GM12878 (cell line): ENCODE measurements at places on chromosomes 16 and 17.

DNA sequence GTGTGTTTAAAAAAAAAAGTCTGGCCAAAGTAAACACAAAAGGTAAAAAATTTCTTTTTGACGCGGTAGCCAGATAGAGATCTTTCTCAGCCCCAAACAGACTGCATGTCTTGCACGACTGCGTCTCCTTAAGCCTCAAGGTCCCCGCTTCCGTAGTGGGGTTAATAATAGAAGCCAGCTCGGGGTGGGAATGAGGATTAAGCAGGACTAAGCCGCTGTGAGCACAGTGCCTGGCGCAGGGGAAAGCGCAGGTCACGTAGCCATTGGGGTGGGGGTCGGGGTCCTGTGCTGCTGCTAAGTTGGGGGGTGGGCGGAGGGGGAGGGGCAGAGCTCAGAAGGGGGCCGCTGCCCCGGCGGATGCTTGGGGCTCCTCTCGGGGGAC lies 521 bp downstream of the GGA2 start:
- no peak for DNase-seq

- no peak for DNase-seq
These were observed 112.7 kb downstream of the VPS53 start for GRCh38 chr17:601926-602303.

DNA sequence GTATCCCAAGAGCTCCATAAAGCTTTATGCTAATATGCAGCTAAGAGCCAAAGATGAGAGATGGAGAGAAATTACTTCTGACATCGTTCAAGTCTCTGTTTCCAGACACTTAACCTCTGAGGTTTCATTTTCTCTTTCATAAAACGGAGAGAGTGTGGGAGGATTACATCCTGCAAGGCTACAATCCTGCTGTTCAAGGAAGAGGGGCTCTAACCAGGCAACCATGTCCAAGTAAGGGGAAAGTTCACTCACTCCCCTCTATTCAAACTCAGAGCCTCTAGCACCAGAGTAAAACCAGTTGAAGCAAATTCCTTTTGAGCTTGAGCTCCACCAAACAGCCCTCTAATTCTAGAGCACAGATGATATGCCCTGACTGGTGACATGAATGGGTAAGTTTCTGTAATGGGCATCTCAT lies 397.4 kb downstream of the NPIPA8 start:
- no peak for DNase-seq

GRCh38 chr17:68324114-68324513 lies 32.8 kb downstream of the ARSG start:
- DNase-seq = no peak

GRCh38 chr16:89779231-89779908 lies 37.1 kb downstream of the FANCA start:
- no peak for DNase-seq

GRCh38 chr16:73347500-73348375 lies 299.8 kb upstream of the ZFHX3 start:
- no peak for DNase-seq

GRCh38 chr16:84926462-84926861 lies 84.9 kb downstream of the ZDHHC7 start:
- DNase-seq = no peak
